GM10248 (cell line): ENCODE measurements at places on chromosomes 2 and 18.

DNA sequence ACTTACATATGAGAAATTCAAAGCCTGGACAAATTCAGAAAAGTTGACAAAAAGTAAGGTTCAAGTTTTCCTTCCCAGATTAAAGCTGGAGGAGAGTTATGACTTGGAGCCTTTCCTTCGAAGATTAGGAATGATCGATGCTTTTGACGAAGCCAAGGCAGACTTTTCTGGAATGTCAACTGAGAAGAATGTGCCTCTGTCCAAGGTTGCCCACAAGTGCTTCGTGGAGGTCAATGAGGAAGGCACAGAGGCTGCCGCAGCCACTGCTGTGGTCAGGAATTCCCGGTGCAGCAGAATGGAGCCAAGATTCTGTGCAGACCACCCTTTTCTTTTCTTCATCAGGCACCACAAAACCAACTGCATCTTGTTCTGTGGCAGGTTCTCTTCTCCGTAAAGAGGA, 17.0 kb downstream of the SERPINB8 start:
- DNase-seq = no peak

GRCh38 chr2:78260861-78261260, 738.7 kb upstream of the LRRTM4 start:
- no peak for DNase-seq

- DNase-seq = no peak
Measured at GRCh38 chr18:48197819-48198218, 211.4 kb downstream of the ZBTB7C start.

GRCh38 chr2:144587306-144587705, 67.4 kb upstream of the ZEB2 start:
- DNase-seq = no peak

DNA sequence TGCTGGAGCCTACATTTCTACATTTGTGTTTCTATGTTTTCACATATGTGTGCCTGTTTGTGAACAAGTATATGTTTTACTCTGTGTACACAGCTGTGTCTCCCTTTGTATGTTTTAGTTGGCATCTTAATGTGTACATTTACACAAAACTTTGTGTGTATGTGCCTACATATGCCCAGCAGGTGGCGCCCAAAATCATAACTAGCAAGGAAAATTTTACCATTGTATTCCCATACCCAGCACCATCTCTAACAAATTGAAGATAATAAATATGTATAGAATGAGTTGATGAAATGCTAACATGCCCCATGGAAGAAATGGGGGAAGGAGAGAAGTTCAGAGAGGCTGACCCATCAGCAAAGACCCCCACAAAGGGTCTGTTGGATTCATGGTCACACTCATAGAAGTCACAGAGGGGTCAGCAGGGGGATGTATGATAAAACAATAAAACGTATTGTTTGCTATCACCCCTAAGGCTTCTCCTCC, 48.1 kb downstream of the PKDCC start:
- peak; percentile 37 for DNase-seq

DNA sequence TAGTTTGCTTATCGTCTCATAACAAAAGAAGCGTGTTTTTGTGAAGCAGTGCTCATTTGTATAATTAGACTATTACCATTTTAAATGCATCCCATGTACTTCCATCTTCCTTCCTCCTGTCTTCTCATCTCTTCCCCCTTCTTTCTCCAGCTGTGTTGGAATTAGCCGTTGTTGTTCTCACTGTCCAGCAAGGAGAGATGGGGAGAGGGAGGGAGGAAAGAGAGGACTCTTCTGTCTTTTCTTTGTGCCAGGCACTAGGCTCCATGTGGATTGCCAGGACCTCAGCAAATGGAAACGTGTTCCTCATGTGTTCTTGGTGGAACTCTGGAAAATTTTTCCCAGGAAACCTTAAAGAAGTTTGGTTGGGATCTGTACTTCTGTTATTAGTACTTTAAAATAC, 131.7 kb downstream of the PHLPP1 start:
- DNase-seq = no peak

DNA sequence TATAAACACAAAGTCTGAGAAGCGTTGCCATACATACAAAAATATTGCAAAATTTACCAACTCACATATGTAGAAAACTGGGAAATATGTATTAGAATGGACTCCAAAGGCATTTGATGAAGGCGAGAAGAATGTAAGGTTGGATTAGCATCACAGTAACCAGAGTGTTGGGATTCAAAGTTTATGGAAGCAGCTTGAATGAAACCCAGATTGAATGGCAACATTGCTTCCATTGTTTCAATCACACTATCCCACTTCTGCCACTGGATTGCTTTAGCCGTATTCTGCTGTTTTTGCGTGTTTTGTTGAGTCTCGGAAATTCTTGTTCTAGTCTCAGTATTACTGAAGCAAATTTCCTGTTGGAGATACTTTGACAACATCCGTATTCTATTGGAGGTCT, 609.0 kb upstream of the LRATD1 start:
- DNase-seq = no peak
